ENCODE measurements at places on chromosomes 5 and 9. TPM values are rescaled to one million over a fixed set of nuclear protein-coding genes. Genes with fewer than 3 reads are reported as not detected.

Gene HAVCR2
- polyA plus RNA-seq: 8.0 TPM

Gene IFNA2
- polyA plus RNA-seq: not detected

Gene TOR2A
- 13.4 TPM for polyA plus RNA-seq

Gene GTF2H2C
- polyA plus RNA-seq: 25.8 TPM

Gene PCDHA4
- polyA plus RNA-seq: 0.86 TPM

Gene FCN1
- polyA plus RNA-seq: 2.6 TPM

GRCh38 chr9:127723444-127723843, 7.6 kb downstream of the TTC16 start:
- no peak for DNase-seq

DNA sequence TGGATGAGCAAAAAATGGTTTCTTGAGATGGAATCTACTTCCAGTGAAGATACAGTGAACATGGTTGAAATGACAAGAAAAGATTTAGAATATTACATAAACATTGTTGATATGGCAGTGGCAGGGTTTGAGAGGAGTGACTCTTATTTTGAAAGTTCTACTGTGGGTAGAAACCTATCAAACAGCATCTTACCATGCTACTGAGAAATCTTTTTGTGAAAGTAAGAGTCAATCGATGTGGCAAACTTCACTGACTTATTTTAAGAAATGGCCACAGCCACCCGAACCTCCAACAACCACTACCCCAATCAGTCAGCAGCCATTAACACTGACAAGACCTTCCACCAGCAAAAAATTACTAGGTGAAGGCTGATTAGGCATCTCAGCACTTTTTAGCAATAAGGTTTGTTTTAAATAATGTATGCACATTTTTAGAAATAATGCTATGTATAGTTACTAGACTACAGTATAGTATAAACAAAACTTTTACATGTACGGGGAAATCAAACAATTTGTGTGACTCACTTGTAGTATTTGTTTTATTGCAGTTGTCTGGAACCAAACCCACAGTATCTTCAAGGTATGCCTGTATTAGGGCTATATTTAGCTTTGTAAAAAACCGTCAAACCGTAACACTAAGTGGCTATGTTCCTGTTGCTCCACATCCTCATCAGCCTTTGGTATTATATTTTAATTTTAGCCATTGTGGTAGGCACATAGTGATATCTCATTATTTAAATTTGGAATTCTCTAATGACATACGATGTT, 30.6 kb upstream of the ADAMTS6 start:
- no peak for DNase-seq

- peak; percentile 78 for DNase-seq
These were observed 7.0 kb downstream of the ASS1 start for GRCh38 chr9:130451509-130452388.

- DNase-seq: no peak
These were observed 23.1 kb downstream of the IQGAP2 start for GRCh38 chr5:76425928-76426804.

DNA sequence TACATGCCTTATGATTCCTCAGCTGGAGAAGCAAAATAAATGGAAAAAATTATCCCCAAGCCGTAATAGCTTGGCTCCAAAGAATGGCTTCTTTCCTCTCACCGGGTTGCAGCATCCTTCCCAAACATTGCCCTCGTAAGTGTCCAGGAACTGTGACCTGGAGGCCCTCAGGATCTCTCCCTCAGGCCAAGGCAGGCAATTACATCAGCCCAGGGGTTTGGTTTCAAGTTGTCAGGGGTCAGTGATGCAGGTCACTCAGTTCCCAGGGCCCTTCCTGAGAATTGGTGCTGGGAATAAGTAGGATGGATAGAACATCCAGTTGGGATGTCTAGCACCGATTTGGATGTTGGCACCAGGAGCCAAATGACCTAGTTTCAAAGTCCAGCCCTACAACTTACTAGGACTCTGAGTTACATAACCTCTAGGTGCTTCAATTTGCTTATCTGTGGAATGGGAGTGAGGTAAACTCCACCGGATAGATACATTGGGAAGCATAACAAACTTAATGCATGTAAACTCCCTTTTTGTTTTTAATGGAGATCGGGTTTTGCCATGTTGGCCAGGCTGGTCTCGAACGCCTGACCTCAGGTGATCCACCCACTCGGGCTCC, 133.5 kb upstream of the DAP start:
- DNase-seq: no peak

DNA sequence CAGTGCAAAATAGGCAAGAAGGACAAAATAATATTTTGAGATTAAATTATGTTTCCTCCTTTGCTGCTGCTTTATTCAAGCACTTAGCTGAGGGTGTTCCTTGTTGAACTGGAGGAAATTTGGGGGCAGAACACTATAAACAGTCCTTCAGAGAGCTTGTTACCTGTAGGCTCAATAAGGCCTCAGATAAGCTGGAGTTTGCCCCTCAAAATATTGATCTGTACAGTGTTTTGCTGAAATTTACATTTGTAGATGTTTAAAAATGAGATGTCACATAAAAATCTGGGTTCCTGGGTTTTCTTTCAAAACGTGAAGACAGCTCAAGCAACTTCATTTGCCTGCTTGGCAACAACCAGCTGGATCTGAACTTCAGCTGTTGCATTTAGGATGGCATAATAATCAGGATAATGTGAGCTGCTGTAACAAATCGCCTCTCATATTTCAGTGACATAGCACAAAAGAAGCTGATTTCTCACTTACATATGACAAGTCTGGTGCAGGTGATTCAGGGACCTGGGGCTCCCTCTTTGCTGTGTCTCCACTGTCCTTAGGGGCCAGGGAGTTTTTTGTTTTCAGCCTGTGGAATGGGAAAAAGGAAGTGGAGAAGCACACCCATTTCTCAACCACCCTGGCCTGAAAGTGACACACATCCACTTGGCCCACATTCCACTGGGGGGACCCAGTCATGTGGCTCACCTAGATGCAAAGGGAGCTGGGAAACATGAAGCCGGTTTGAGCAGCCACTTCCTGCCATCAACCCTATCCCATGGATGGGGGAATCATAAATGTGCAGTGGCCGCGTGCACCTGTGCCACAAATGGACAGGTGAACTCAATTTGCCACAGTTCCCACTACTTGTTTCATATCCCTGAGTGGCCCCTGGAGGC, 2.4 kb upstream of the PSAT1 start:
- DNase-seq: no peak

DNA sequence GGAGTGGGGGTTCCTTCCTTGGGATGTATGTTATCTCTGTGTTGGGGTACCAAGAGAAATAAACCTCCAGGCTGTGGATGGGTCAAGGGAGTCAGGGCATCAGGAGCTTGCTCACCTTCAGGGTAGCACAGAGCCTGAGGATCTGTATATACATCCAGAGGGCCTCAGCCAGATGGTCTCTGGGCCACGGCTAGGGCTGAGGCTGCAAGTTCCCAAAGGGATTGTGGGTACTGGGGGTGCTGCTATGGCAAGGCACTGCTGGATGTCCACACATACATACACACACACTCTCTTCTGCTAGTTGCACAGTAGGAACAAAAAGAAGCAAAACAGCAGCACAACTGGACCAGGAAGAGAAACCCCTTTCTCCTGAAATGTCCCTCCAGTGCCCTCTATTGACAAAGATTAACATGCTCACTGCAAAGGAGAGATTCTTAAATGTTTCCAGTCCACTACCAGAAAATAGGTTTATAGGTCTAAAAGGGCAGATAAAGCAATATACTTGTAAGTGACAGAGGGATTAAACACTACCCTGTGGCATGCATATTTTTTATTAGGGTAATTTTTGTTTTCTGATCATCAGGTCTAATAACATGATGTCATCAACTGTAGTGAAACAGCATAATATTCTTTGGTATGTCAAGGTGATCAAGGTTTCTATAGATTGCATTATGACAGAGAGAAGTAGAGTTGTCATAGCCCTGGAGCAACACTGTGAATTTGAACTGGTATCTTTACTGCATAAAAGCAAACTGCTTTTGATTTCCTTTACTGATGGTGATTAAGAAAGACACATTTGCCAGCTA, 56.3 kb upstream of the KCNN2 start:
- DNase-seq: peak; percentile 21

- no peak for DNase-seq
These were observed 35.2 kb downstream of the CAMK2A start for GRCh38 chr5:150254363-150254762.

- DNase-seq: no peak
These were observed 29.5 kb upstream of the CYFIP2 start for GRCh38 chr5:157236423-157236822.

- no peak for DNase-seq
These were observed 53.0 kb downstream of the TSSK1B start for GRCh38 chr5:113381791-113382190.

- DNase-seq: no peak
These were observed 351.4 kb upstream of the FTMT start for GRCh38 chr5:121500310-121500709.

GRCh38 chr9:93871286-93871685, 83.9 kb downstream of the BARX1 start:
- DNase-seq: no peak

GRCh38 chr5:178069909-178070308, 43.4 kb upstream of the N4BP3 start:
- no peak for DNase-seq

GRCh38 chr5:105460721-105461120, 1898.1 kb upstream of the NUDT12 start:
- DNase-seq: no peak

DNA sequence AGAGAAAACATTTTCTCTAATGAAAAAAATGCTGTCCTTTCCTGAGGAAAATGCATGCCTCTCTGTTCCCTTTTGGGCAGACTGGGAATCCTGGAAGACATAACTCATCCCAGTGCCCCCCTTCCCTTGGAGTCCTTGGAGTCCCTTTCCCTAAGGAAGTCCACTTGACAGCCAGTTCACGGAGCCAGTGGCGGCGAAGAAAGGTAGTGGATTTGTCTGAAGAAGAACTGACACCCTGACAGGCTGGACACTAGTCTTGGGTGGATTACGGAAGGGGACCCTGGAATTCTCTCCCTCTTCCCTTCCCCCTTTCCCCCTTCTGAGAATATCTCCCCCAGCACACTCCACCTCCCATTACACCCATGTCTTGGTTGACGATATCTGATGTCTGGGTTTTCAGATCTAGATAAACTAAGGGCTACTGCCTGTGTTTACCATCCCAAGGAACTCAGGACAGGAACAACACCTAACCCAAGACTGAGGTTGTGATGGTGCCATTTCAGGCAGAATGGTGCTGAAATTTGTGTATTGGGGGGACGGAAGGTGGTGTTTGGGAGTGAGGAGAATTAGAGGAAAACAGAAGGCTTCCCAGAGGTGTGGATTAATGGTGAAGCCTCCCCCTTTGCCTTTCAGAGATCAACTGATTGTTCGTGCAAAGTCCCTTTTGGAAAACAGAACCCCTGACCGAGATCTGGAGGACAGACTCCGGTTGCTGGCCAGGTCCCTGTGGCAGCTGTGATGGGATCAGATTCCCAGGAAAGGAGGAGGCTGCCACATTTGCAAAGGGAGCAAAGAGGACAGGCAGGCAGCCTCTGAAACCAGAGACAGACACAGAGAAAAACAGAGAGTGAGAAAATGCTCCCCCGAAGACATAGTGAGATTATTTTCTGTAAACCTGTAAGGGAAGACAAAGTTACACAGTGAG, 704 bp downstream of the SPARC start:
- DNase-seq: no peak

GRCh38 chr9:105359892-105360291, 87.9 kb upstream of the FSD1L start:
- DNase-seq: no peak

- no peak for DNase-seq
These were observed 35.5 kb downstream of the PDZD2 start for GRCh38 chr5:31674371-31674951.

- DNase-seq: no peak
These were observed 16.7 kb upstream of the KIF27 start for GRCh38 chr9:83937861-83938455.

DNA sequence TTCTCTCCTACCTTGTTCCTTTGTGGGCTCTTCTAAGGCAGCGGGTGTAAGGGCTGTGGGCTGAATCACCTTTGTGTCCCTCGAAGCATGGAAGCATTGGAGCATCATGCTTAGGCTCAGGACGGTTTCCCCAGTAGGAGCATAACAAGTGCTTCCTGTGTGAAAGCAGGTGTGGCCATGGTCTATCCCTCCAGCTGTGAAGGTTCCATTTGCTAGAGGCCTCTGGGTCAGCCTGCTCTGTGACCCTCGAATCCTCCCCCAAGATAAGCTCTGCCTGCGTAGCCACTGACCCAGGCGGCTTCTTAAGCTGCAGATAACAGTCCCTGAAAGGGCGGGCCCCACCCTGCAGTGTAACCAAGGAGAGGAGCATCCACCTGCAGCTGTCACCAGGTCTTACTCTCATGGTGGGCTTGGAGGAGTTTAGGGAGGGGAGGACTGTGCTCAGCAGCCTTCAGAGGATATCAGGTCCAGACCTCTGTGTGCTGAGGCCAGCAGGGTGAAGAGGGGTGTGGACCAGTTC, 8.4 kb upstream of the NDST1 start:
- no peak for DNase-seq

- no peak for DNase-seq
These were observed 115.0 kb downstream of the NFIB start for GRCh38 chr9:14198841-14199455.

- no peak for DNase-seq
These were observed 369.9 kb upstream of the PTGER4 start for GRCh38 chr5:40309851-40310250.

- DNase-seq: no peak
These were observed 245.9 kb upstream of the PIK3R1 start for GRCh38 chr5:67969631-67970030.

DNA sequence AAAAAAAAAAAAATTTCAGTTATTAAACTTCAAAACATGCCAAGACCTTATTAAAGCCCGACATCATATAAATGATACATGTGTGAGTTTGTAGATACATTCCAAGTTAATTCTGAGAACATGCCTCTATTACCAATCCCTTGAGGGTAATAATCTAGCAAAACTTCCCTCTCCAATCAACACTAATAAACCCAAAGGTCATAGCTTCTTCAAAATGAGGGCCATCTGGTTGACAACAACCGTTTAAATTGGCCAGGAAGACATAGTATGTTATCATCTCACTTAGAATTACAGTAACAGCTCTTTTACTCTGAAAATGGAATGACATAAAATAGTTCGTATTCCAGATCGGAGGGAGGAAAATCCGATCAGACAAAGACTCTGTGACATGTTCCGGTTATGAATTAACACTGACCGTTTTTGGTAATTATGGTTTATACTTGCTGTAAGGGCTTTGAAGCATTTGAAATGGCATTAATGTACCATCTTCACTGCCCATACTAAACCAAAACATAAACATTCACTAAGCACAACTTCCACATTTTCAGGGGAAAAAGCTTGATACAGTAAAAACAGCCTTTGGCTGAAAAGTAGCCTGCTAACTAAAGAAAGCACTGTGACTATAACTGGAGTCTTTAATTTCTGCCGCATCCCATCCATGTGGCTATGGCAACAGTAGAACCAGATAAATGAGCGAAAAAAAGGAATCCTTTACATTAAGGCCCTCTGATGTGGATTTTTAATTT, 50.3 kb downstream of the ANKH start:
- DNase-seq: no peak

GRCh38 chr5:65248896-65249295, 232.8 kb downstream of the ADAMTS6 start:
- no peak for DNase-seq

DNA sequence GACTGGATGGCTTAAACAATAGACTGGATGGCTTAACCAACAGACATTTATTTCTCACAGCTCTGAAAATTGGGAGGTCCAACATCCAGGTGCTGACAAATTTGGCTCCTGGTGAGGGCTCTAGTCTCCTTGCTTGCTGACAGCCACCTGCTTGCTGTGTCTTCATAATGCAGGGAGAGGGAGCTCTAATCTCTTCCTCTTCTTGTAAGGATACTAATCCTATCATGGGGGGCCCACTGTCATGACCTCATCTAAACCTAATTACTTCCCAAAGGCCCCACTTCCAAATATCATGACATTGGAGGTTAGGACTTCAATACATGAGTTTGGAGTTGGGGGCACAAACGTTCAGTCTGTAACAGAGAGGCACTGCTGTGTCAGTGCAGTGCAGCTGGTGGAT, 26.4 kb downstream of the FOXD1 start:
- DNase-seq: no peak

Data from right renal cortex interstitium (tissue), 3 donors.